ENCODE measurements at places on chromosomes 2 and 18.

GRCh38 chr2:201219328-201220096 lies 36.6 kb downstream of the CASP10 start:
- no peak for DNase-seq

DNA sequence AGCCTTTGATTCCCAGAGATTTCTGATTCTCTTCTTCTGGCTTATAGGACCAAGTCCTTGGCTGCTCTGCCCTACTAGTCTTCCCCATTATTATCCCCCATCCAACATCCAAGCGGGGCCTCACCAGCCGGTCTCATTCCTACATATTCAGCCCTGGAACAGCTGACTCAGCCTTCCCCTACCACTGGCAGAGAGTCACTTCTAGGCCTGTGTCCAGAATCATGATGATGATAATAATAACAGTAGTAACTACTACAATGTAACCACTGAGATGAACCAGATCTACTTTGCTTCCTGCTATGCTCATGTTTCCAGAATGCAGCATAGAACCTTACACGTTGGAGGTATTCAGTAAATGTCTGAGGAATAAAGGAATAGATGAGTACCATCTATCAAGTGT lies 295.2 kb downstream of the SRBD1 start:
- DNase-seq: no peak

DNA sequence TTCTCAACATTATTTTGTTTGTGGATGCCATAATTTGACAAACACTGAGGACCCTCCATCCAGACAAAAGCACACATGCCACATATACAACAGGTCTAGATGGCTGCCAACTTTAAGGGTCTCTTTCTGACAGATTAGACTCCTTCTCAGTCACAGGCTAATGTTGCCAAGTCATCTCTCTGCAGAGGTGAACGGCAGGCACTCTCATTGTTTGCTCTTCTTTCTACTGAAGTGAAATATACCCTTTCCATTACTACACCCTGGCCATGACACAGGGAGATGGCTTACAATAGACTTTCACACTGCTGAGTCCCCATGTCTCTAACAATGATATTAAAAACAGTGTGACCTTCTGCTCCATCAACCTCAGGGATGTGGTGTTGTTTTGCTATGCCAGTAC lies 47.5 kb upstream of the ZNF397 start:
- DNase-seq: no peak

DNA sequence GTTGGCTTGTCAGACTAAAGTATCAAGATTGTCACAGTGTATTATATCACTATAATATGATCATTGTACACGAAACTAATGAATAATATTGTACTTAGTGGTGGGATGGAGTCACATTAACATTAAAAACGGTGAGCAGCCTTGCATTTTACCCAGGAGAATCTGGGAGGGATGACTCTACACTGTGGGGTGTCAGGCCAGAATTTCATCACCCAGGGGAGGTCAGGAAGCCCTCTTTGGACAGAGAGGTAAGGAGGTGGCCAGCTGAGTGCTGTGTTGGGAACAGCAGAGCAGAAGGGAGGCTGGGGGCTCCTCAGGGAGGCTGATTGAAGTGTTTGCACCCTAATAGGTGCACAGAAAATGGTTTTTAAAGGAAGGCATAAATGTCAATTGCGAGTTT lies 33.0 kb downstream of the CDCA7 start:
- DNase-seq: no peak

- no peak for DNase-seq
Measured at GRCh38 chr2:124501575-124502152, 476.6 kb downstream of the CNTNAP5 start.

DNA sequence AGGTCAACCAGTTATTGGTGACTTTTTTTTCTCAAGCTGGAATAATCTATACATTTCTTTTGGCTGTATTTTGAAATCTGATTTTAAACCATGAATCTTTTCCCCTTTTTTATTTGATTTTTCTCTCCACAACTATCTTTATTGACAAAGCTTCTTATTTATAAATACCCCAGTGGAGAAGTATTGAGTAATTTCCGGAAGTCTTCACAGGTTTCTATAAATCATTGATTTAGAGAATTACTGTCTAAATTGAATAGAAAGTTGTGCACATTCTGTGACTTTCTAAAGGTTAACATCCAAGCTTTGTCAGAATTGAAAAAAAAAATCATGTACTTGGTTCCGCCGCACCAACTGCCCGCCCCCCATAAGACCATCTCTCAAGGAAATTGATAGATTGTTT lies 39.8 kb downstream of the XRCC5 start:
- no peak for DNase-seq

- peak; percentile 36 for DNase-seq
Measured at GRCh38 chr2:151482171-151482725, 72.5 kb downstream of the RIF1 start.

DNA sequence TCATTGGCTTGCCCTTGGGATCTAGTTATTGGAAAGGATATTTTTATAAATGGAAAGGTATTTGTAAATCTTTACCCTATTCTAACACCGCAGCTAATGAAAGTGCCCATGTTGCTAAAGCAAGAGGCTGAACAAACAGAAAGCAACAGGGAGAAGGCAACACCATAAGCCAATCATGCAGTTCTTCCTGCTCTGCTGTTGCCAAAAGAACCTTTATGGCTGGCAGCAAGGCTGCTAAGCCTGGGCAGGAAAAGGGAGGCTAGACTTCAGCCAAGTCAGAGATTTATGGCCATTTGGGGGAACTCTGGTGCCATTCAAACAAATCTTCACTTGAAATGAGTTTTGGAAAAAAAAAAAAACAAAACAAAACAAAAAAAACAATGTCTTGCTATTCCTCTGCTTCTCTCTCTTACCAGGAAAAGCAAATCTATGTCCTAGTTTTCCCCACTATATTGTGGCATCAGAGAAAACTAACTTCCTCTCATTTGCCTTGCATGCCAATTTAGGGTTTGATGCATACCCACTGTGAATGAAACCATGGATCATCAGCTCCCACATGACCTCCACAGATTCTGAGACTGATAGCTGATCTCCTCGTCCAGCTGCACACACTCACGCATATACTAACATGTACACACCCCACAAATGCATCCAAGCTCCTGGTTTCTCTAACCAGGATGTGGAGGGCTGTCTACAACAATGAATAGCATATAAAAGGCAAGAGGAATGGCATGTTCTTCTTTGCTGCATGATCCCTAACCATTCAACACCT lies 179.3 kb downstream of the C1D start:
- DNase-seq: no peak

DNA sequence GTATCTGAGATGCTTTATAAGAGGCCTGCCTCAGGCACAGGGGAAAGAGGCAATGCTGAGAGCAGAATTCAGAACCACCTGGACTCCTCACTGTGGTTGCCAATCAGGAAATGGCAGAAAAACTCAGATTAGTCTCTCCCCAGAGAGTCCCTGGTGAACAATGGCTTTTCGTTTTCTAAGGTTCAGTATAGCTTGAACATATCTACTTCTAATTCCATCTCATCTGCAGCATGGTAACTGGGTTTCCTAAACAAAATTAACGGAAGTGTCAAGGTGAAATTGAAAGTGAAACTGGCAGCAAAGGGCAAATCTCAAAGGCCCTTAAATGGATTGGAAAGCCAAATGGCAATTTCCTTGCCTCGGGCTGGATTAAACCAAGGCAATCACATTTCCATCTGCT lies 480.2 kb upstream of the ACVR2A start:
- no peak for DNase-seq

DNA sequence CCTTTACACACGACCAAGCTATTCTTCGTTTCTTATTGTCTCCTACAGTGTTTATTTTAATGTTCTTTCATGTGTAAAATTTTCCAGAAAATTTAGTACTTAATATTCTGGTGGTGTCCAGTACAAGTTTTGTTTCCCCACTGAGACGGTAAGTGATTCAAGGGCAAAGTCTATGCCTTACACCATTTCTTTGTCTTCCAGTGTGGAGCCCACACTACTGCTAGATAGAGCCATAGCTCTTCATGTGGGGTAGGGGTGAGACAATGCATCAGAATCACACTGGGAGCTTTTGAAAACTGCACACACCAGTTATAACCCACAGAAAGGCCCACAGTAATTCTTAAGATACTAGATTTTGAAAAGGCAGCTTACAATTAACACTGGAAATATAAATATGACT lies 125.6 kb downstream of the TDRD15 start:
- no peak for DNase-seq

GRCh38 chr18:79765491-79766245 lies 32.1 kb upstream of the KCNG2 start:
- DNase-seq: no peak

DNA sequence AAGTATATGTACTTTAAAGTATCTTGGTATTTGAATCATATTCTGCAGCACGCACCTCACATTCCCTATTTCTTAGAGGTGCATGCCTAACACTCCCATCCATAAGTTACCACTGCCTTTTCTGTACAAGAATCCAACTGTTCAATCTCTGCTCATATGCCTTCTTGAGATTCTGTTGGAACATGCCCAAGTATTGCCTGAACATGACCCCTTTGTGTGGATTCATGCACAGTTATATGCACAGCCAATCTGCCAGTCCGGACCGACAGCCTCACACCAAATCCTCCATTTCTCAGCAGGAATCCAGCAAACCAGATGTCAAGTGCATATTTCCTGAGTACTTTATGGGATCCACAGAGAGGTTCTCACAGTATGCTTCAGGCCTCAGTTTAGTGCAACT lies 222.0 kb downstream of the TMEM182 start:
- DNase-seq: no peak

DNA sequence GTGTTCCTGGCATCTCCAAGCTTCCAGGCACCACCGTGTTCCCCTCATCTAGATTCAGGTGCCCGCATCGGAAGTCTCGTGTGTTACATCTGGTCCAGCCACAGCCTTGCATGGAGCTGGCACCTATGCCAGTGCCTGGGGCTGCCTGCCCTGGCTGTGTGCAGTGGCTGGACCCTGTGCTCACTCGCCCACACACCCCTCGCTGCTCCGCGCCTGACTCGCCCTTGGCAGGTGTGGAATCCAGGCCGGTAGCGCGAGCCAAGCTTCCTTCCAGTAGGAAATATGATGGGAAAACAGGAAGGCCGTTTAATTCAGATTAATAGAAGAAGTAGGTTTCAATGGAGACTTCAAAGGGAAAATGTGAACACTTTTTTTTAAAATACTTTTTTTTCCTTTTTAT lies 78.0 kb downstream of the PTPN4 start:
- DNase-seq: no peak

GRCh38 chr18:26543373-26543772 lies 5.0 kb downstream of the KCTD1 start:
- no peak for DNase-seq

DNA sequence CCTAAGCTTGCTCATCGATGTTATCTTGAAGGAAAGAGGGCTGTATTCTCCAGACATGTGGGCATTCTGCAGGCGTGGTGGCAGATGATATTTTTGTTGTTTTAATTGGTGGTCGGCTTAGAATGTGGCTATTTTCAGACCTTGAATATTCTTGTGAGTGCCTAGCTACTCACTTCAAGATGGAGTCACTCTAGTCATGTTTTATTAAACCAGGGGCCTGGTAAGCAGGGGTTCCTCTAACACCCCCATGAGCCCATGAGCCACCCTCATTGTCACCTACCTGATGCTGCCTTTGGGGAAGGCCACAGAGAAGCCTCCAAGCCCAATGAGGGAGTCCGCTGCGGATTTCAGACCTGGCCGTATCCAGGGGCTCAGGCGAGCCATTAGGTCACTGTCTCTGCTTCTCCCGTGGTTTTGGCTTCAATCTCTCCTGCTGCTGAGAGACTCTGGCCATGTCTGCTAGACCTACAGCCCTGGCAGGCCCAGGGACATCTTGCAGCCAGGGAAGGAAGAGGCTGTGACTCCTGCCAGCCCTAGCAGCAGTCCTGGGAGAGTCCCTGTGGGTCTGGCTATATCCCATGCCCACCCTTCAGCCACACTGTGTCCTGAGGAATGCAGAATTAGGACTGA lies 16.3 kb upstream of the KLF11 start:
- DNase-seq: no peak

- no peak for DNase-seq
Measured at GRCh38 chr2:84121-84520, 37.8 kb upstream of the FAM110C start.

- no peak for DNase-seq
Measured at GRCh38 chr2:75545922-75546321, 14.8 kb downstream of the EVA1A start.

DNA sequence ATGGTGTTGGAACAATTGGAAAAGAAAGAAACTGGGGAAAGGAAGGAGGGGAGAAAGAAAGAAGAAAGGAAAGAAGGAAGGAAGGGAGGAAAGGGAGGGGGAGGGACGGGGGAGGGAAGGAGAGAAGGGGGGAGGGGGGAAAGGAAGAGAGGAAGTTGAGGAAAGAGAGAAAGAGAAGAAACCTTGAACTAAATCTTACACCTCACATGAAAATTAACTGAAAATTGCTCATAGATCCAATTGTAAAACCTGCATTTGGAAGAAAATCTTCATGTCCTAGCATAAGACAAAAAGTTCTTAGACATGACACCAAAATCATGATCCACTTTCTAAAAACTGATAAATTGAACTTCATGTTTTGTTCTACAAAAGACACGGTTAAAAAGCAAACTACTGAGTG lies 163.8 kb downstream of the EXOC6B start:
- no peak for DNase-seq

- peak; percentile 63 for DNase-seq
Measured at GRCh38 chr2:24972315-24972961, 683 bp upstream of the DNAJC27 start.

DNA sequence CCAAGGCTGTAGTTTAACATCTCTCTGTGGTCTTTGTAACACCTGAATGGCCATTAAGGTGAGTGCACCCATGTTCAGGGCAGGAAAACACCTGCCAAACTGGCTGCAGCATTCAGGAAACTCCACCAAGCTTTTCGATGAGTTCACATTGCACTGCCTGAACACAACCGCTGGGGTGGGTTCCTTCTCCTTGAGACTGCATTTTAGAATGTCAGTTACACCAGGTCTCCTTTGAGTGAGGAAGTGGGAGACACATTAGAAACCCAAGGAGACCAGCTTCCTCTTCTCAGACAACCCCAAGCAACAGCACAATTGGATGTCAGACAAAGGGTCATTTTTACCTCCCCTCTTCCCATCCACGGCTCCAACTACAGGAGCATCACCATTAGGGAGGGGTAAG lies 35.2 kb downstream of the CYRIA start:
- peak; percentile 17 for DNase-seq

- no peak for DNase-seq
Measured at GRCh38 chr18:3014503-3015203, 1.7 kb upstream of the LPIN2 start.

GRCh38 chr18:1133541-1133940 lies 228.9 kb downstream of the ADCYAP1 start:
- no peak for DNase-seq

- DNase-seq: no peak
Measured at GRCh38 chr2:239249048-239249447, 151.8 kb downstream of the HDAC4 start.

GRCh38 chr2:63124850-63125249 lies 74.2 kb downstream of the OTX1 start:
- DNase-seq: no peak

- DNase-seq: peak; percentile 80
Measured at GRCh38 chr2:152335016-152335725, at the start of gene FMNL2. FMNL2 (plus strand) TSS chr2:152335174.

GRCh38 chr2:165453561-165454094 lies 15.9 kb upstream of the CSRNP3 start:
- no peak for DNase-seq

- no peak for DNase-seq
Measured at GRCh38 chr2:166867874-166868514, 20.3 kb upstream of the XIRP2 start.

GRCh38 chr2:199055336-199055735 lies 402.4 kb downstream of the SATB2 start:
- DNase-seq: no peak
